ENCODE measurements at places on chromosomes 2 and 18.
A peak's percentile ranks its signal among the peaks of the same experiment; 100 is the strongest.

GRCh38 chr2:43136011-43136799 is 90.2 kb downstream of the ZFP36L2 start:
- DNase-seq: no peak

- DNase-seq: no peak
Observed at GRCh38 chr2:241309684-241310117, 5.8 kb downstream of the HDLBP start.

GRCh38 chr2:216044883-216045486 is 31.6 kb upstream of the MREG start:
- DNase-seq: no peak

DNA sequence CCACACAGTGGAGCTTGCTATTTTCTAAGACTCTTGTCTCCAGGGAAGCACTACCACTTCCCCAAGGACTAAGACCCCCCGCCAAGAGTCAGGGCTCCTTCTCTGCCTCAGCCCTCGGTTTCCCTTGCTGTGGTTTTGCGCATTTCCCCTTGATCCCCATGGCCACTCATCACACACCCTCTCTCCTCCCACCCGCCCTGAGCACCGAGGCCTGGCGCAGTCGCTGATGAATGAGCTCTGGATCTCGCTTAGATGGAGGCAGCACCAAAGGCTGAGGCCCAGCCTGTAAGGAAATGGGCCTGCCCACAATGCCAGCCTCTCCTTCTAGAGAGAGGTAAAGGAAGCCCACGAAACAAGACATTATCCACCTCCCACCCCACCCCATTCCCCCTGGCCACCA is 96.9 kb downstream of the TNS1 start:
- no peak for DNase-seq

GRCh38 chr2:31404827-31405226 is 9.7 kb downstream of the XDH start:
- no peak for DNase-seq

DNA sequence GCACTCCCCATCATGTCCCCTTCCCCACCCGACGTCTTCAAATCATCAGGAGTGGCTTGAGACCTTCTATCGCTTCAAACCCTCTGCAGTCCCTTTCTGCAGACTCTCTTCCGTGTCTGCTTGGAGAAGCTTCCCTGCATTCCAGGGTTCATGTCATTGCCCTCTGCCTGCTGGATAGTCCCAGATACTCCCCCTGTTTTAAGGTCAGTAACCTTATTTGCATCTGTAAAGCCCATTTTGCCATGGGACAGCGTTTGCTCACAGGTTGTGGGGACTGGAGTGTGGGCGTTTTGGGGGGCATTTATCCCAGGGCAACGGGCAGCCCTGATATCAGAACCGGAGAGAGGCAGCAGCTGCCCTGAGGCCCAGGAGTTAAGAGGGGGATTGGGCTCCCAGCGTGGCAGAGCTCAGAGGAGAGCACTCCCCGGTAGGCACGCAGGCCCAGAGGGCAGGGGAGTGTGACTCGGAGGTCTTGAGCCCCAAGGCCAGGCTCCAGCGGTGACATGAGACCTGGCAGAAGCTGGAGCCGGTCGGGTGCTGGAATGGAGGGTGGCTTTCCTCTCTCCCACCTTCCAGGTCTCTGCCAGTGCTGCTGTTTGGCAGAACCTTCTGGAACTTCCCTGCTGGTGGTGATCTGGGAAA is 73.8 kb downstream of the RTP5 start:
- DNase-seq: peak; percentile 56

DNA sequence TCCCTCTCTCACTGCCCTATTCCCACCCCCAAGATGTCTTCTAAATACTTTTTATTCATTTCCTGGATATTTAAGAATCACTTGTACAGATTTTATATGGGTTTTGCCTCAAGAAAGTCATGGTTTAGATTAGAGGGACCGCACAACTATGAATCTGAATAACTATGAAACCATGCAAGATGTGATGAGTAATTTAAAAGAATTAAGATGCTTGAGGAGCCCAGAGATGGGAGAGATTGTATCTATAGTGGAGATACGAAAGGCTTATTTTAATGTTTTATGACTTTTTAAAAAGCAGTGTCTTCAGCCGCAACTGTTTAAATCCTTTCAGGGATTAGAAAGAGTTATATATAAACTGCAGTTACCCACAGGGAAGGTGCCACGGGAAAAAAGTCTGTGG is 324.1 kb downstream of the LPIN1 start:
- DNase-seq: no peak

- DNase-seq: no peak
Observed at GRCh38 chr2:50315336-50315735, 716.6 kb downstream of the NRXN1 start.

DNA sequence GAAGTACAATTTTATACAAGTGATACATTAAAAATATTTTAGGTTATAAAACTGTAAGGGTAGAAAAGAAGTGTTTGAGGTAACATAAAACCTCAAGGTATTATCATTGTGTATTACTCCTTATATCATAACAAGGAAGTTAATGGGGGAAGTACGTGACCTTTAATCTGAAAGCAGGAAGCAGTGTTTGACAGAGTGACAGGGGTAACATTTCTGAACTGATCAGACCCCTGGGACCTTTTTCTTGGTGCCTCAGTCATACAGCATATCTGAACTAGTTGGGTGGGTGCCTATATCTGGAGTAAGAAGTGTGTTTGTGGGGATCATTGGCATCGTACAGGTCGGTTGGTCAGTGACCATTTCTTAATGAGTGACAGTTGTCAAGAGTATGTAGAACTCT is 43.0 kb downstream of the MALT1 start:
- no peak for DNase-seq
